ENCODE measurements at places on chromosomes 16 and 17.

DNA sequence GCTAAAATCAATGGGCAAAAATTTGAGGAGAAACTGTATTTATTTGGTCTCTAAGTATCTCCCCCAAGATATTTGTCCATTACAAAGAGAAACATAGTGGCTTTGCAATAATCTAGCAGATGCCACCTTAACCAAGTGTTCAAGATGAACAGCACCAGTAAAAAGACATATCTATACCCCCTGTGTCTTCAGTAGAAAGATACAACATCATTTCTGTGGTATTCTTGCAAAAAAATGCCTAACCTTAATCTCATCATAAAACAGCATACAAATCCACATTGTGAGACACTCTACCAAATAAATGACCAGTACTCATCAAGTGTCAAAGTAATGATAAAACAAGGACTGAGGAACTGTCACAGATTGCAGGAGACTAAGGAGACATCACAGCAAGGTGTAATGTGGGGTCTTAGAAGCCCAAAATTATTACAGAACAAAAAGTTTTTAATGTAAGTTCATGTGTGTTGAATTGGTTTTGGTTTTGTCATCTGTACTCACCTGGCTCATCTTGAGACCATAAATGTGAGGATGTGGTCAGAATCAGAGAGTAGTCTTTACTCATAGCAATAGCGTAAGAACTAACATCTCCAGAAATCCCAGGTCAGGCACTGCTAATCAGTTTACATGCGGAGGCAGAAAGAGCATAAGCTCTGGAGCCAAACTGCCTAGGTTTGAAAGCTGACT is 77.2 kb downstream of the AATF start:
- DNase-seq: no peak

- DNase-seq: peak; percentile 78
Measured at GRCh38 chr17:44187131-44187899, 543 bp downstream of the TMUB2 start.

DNA sequence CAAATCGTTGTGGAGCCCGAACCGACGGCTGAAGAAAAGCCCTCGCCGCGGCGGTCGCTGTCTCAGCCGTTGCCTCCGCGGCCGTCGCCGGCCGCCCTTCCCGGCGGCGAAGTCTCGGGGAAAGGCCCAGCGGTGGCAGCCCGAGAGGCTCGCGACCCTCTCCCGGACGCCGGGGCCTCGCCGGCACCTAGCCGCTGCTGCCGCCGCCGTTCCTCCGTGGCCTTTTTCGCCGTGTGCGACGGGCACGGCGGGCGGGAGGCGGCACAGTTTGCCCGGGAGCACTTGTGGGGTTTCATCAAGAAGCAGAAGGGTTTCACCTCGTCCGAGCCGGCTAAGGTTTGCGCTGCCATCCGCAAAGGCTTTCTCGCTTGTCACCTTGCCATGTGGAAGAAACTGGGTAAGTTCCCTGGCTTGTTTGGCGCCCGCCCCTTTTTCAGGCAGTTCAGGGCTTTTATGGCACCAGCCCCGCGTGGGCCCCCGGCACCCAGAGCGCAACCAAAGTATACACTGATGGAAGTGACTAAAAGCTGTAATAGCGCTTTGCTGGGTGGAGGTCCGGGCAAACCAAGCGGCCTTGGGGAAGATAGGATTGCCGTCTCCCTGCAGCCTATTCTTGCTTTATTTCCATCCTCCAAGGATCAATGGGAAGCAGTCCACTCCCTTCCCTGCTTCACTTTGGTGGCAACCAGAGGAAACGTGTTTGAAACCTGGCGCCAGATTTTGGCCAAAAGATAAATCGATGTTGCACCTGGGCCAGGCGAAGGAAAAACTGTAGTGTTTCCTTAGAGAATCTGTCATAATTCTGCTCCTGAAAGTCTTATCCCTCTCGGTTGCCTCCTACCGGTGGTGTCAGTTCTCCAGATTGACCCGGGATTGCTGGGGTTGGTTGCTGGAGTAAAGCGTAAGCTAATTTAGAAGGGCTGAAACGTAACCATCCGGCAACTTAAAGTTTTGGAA is 775 bp downstream of the PPM1D start:
- peak; percentile 49 for DNase-seq

DNA sequence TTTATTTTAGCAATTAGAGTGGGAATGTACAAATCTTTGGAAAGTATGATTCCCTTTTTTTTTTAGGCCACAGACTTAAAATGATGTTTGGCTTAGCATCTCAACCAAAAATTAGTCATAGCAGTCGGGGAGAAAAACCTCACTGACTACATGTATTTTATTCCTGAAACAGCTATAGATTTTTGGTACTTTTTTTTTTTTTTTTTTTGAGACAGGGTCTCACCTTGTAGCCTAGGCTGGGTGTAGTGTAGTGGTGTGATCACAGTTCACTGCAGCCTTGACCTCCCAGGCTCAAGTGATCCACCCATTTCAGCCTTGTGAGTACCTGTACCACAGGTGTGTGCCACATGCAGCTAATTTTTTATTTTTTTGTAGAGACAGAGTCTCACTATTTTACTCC is 23.4 kb downstream of the RNFT1 start:
- no peak for DNase-seq

DNA sequence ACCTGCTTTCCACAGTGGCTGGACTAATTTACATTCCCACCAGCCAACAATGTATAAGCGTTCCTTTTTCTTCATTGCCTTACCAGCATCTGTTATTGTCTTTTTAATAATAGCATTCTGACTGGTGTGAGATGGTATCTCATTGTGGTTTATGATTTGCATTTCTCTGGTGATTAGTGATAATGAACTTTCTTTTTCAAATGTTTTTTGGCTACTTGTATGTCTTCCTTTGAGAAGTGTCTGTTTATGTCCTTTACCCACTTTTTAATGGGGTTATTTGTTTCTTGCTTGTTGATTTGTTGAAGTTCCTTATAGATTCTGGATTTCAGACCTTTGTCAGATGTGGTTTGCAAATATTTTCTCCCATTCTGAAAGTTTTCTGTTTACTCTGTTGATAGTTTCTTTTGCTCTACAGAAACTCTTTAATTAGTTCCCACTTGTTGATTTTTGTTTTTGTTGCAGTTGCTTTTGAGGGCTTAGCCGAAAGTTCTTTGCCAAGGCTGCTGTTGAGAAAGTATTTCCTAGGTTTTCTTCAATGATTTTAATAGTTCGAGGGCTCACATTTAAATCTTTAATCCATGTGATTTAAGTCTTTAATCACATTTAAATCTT is 26.8 kb downstream of the ITGAM start:
- DNase-seq: no peak

DNA sequence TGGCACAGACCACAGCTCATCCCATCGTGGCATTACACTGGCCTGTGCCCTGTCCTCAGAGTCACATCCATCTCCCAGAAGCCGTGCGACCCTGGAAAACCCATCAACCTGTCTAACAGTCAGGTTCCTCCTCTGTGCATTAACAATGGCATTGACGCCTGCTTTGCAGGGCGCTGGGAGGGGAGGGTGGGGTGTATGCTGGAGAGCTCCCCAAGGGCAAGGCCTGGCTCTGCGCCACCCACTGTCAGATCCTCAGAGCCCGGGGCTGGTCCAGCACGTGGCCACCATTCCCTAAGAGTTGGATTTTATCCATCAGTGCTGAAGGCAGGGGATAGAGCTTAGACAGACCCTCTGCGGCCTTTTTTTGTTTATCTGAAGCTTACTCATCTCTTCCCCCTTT is 28.7 kb downstream of the NOS2 start:
- DNase-seq: no peak

GRCh38 chr16:19118938-19119431 is 5.2 kb downstream of the ITPRIPL2 start:
- no peak for DNase-seq

GRCh38 chr16:79316004-79316458 is 284.5 kb downstream of the MAF start:
- DNase-seq: no peak

- no peak for DNase-seq
Measured at GRCh38 chr17:9935408-9935807, 30.3 kb upstream of the RCVRN start.

DNA sequence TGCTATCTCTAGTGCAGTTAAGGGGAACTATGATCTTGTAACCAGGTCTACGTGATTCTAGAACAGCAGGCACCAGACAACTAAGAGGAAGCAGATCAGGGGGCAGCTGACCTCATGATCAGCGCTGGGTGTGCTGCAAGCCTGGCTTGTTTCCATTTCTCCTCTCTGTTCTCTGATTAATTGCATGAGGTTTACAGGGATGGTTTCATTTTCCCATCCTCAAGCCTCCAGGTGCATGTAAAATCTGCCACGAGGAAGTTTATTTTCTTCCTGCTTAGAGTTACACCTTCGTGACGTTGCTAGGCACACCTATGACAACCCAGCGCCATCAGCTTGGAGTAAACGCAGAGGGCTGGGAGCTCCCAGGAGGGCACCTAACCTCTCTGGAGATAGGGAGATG is 4.3 kb upstream of the NUPR1 start:
- no peak for DNase-seq

Measured in CD4-positive, alpha-beta T cell (primary cell).